ENCODE measurements at places on chromosomes 6 and 20.
A peak's percentile ranks its signal among the peaks of the same experiment; 100 is the strongest.

- no peak for DNase-seq
Observed at GRCh38 chr20:41143354-41143753, 6.0 kb downstream of the PLCG1 start.

DNA sequence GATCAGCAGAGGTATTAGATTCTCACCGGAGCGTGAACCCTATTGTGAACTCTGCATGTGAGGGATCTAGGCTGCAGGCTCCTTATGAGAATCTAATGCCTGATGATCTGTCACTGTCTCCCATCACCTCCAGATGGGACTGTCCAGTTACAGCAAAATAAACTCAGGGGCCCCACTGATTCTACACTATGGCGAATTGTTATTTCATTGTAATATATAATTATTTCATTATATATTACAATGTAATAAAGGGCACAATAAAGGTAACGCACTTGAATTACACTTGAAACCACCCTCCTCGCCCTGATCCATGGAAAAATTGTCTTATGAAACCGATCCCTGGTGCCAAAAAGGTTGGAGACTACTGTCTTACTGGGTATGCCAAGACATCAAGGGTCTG is 18.6 kb downstream of the PRKN start:
- no peak for DNase-seq

DNA sequence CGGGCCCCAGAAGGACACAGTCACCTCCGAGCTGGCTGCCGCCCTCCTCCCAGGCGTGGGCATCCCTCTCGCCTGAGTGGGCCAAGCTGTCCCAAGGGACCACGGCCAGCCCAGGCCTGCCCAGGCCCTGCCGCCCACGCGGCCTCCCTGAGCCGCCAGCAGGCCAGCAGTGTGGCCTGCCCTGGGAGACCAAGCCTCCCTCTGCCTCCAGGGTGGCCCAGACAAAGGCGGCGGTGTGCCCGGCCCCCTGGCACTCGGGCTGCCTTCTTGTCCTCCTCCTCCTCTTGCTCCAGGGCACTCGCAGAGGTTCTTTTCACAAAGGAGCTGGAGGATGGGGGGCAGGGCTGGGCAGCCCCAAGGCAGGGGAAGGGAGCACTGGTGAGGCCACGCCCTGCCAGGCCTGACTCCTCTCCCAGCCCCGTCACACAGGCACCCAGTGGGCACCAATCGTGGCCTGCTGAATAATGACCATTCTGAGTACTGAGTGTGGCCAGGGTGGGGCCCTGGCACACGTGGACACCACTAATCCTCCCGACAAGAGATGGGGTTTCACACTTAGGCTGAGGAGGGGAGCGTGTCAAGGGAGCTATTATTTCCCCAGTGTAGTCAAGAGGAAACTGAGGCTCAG is 25.3 kb downstream of the NOL4L start:
- no peak for DNase-seq

DNA sequence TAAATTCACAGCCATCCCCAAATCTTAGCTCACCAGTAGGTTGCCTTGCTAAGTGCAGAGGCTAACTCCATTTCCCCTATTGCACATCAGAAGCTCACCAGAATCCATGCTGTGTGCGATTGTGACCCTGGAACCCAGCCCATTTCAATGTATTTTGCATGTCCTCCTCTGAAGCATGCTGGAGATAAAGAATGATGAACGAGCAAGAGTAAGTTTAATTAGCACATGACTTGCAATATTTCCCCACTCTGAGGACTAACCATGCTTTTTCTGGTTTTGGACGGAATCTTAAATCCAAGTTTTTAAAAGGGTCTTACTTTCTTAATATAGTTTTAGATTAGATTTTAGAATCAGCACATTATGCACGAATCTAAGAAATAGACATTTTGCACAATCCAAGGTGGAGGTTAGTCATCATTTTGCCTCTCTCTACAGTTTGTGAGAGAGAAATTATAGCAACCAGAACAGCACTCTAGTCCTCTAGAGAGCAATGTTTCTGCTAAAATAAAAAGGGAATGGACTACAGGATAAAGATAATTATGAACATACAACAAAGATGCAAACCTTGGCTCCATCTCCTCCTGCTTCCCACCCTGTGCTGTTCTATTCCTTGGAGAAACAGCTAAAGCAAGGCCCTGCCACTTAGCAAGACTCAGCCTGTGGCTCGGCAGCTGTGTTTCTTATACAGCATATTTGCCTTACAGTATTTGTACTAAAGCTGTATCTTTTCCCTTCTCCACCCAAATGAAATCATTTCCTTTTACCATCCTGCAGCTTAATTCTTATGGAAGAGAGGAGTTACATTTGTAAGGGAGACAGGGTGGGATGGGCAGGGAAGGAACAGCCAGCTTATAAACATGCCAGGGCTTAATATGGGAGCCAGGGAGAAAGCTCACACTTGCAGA is 24.9 kb upstream of the LAMA4 start:
- no peak for DNase-seq

DNA sequence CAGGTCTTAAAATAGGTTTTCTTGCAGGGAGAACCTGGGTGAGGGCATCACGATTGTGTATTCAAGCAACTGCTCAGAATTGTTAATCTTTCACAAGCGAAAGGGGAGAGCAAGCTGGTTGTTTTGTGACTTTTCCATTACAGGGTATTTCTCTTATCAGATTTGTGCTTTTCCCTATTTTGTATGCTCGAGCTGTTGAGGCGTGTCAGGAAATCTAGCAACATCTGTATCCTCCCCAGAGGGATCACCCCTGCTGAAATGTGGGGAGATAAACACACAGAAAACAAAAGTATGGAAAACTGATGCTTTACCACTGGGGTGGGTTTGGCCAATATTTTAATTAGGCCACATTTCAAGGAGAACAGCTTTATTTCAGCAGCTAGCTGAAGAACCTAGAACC is 187.0 kb downstream of the DTNBP1 start:
- DNase-seq = no peak

- DNase-seq = no peak
Observed at GRCh38 chr6:151733680-151734320, 73.7 kb upstream of the ESR1 start.

DNA sequence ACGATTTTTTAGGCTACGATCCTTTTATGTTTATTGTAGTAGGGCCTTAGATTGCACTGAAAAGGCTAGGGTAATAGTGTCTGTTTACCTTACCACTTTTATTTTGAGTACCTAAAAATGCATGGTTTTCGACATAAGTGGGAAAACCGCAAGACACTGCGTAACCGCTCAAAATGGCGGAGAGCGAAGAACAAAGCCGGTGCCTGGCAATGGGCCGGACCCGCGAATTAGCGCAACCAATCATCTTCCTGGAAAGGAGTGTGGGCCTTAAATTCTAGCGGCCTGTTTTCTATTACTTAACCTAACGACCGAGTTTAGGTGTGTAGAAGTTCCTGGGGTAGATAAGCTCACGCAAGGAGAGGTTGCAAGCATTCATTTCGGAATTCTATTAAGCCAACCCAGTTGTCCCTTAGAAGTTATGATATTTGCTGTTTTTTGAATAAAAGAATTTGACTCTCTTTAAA is 118.0 kb downstream of the HFE start:
- DNase-seq = peak; percentile 91

DNA sequence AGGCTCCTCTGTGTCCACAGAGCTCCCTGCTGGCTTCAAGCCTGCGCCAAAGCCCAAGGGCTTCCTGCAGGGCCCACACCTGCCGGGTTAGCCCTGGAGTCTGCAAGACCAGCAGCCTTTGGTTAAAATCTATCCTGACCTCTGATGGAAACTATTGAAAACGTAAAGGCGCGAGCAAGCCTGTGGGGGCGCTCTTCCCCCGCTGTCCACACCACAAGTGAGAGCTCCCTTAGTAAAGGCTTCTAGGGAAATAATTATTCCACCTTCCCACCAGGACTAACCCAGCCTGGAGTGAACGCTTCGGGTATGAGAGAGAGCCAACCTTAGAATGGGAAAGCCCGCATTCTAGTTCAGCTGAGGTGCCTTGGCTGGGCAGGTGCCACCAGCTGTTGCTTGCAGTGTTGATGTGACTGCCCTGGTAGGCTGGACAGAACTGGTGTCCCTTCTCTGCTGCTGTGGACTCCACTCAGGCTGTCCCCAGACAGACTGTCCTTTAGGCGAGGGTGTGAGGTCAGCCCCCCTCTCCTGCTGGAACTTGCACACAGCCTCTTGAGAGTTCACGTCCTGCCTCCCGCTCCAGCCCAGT is 68.7 kb downstream of the SYTL3 start:
- peak; percentile 19 for DNase-seq

- DNase-seq = no peak
Observed at GRCh38 chr20:37262505-37262904, 891 bp upstream of the GHRH start.

GRCh38 chr6:44058617-44059358 is 68.5 kb downstream of the MRPL14 start:
- peak; percentile 100 for DNase-seq

- DNase-seq = no peak
Observed at GRCh38 chr6:147825848-147826247, 317.4 kb downstream of the SAMD5 start.

DNA sequence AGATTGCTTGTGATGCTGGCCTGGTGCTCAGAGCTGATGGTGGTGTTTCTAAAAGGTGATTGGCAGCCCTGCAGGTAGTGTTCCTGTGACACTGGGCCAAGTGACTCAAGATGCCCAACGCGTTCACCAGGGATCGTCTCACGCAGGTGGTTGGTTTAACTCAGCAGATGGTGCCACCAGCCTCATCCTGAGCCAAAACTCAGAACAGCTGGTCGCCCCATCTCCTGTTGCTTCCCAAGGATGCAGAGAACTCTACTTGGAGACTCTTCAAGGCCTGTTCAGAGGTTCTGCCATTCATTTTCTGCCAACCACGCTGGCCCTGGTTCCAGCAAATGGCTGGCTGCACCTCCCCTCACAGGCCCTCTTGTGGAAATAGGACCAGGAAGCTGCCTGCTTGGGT is 394.4 kb downstream of the CDH26 start:
- no peak for DNase-seq

GRCh38 chr6:146211646-146212045 is 182.8 kb downstream of the GRM1 start:
- DNase-seq = no peak

DNA sequence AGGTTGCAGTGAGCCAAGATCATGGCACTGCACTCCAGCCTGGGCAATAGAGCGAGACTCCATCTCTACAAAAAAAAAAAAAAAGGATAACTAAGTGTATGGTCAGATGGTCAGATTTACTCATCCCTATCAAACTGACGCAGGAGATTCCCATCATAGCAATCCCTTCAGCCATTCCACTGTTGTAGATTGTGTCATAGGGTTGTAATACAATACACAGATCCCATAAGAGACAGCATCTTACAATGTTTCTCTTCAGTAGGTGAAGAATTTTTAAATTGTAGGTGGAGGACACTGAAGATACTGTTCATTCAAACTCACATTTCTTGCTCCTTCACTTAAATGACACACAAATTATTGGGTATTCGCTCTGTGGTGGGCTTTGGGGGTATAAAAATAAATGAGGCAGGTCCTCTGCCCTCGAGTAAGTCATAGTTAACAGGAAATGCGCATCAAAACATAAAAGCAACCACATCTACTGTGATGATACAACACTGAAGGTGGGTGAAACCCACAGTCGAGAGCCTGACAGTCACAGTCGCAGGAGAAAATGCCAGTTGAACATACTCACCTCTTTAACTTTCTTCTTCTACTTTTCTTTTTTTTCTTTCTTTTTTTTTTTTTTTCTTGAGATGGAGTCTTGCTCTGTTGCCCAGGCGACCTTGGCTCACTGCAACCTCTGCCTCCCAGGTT is 205.5 kb downstream of the ZNF217 start:
- DNase-seq = no peak

DNA sequence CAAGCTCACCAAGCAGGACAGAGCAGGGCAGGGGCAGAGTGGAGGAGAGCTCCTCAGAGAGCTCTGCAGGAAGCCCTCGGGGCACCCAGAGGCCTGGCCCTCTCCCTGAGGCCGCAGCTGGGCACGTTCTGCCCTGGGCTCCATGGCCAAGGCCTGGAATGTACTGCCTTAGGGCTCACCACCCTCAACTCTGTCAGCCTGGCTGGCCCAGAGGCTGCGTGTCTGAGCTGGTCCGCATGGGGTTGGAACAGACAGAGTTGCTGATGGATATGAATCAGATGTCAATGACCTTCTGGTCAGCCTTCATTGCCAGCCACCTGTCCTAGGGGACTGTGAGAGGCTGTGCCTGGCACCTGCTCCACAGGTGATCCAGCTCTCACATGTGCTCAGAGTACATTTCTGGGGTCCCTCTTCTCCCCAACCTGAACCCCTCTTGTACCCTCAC is 33.2 kb upstream of the PCMTD2 start:
- peak; percentile 13 for DNase-seq

- no peak for DNase-seq
Observed at GRCh38 chr6:112773187-112773586, 426.1 kb downstream of the RFPL4B start.

- DNase-seq = no peak
Observed at GRCh38 chr20:673603-674001, 2.0 kb downstream of the SCRT2 start.

GRCh38 chr6:72784581-72784980 is 162.7 kb downstream of the KCNQ5 start:
- peak; percentile 64 for DNase-seq

DNA sequence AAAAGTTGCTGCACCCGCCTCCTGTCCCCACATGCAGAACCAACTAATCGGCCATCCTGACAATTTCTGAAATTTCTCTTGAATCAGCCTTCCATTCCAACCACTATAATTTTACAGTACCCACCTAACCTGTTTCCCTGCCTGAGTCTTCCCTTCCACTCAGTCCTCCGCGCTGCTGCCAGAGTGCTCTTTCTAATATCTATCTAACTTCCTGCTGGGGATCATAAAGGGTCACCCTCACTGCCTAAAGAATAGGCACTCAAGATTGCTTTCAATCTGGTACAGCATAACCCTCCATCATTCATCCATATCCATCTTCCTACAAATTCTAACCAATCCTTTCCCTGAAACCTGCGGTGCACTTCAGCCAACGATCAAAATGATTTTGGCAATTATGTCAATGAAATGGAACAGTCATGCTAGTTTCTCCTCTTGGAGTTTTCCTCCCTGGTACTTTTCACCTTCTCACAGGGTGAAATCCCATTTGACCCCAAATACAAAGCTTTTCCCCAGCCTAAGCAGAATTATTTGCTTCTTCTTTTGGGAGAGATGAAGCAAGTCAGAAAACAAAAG is 117.5 kb upstream of the BEND6 start:
- no peak for DNase-seq

GRCh38 chr6:150273457-150274309 is 95.1 kb upstream of the IYD start:
- DNase-seq = no peak

- DNase-seq = peak; percentile 6
Observed at GRCh38 chr20:7161690-7162089, 394.2 kb downstream of the BMP2 start.

DNA sequence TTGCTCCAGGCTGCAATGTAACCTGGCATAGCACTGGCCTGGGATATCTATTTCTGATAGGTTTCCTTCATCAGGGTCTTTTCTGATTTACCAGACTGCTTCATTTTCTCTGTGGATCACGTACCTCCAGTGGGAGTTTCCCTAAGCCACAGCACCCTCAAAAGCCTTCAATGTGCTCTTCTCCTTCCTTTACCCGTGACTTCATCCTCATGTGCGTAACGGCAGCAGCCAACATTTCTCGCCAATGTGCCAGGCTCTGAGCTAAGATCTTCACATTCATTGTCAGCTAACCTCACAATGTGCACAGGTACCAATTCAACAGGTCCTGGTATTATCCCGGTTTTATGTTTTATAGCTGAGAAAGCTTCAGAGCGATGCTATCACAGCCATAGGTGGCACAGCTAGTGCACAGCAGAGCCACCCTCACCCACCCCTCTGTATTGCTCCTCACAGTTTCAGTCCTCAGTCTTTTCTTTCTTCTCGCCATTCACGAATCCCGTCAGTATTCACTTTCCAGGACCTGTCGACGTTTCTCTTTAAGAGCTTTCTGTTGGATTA is 58.2 kb downstream of the TNFAIP3 start:
- no peak for DNase-seq

Data from mesenchymal stem cell (in vitro differentiated cells and primary cell).